ENCODE measurements at places on chromosomes 1 and 21.

- no peak for DNase-seq
These were observed 719.9 kb downstream of the ADGRL2 start for GRCh38 chr1:82520611-82521010.

DNA sequence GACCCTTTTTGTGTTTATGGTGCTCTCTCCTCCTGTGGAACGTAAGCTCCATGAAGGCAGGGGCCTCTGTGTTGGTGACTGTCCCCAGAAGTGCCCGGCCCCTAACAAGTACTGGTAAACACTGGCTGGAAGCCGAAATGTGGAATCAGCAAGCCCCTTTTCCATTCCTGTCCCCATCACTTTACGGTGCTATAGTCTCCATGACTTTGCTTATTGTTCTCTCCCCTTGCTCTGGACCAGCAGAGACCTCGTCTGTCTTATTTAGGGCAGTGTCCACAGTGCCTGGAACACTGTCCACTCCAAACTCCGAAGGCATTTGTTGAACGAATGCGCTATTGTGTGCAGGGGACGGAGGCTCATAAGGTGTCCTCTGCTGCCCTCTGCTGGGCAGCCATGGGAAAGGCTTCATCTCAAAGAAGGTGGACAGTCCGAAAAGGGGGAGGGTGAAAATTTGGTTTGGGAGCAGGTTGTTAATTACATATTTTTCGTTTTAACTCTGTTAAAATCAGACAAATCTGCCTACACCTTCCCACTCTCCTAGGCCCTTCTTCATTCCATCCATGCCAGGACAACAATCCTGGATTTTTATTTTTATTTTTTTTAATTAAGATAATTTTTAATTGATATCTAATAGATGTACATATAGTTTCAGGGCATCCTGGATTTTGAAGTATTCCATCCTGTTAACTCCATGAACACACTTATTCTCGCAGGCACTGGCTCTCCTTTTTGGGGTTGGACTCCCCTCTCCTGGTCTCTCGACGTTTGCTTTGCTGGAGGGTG is 115.6 kb downstream of the PGBD5 start:
- DNase-seq = peak; percentile 89

DNA sequence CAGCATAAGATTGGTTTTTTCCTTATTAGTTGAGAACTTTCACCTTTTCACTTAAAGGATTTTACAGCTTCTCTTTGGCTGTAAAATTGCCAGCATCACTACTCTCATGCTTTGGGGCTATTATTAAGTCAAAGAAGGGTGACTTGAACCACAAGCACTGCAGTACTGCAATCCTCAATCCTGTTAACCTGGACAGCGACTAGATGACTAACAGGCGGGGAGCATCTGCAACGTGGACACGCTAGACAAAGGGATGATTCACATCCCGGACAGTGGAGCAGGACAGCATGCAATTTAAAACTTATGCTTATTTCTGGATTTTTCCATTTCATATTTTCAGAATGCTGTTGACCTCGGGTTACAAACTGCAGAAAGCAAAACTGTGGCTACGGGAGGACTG is 8.1 kb downstream of the ARV1 start:
- no peak for DNase-seq

DNA sequence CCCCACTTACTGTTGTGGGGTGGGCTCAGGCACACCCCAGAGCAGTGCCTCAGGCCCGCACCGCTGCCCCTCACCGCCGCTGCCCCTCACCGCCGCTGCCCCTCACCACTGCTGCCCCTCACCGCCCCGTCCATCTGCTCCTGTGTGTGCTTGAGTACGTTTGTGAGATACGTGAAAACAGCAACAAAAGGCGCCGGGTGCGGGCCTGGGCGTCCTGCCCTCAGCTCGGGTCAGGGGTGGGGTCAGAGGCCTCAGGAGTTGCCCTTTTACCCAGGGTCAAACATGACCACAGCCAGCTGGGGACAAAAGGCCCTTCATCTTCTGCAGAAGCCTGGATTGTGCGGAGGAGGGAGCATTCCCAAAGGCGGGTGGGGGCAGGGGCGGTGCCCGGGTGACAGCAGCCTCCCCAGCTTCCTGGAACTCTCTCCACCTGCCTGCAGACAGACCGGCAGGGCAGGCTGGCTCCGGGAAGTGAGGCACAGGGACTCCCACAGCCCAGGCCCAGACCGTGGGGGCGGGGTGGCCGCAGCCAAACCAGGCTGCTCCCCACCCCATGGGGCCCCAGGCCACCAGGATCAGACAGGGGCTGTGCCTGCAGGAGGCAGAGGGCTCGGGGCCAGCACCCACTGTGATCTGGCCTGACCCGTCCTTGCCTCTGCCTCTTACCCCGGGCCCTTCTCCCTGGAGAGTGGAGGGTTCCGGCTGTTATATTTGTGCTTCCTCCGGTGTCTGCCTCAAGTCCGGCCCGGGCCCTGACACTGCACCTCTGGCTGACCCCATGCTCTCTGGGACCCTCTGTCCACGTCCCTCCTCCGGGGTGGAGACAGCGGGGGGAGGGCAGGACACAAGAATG is 2.3 kb upstream of the VWA1 start:
- peak; percentile 23 for DNase-seq

GRCh38 chr1:51740652-51741051 is 123.8 kb downstream of the OSBPL9 start:
- DNase-seq = no peak

DNA sequence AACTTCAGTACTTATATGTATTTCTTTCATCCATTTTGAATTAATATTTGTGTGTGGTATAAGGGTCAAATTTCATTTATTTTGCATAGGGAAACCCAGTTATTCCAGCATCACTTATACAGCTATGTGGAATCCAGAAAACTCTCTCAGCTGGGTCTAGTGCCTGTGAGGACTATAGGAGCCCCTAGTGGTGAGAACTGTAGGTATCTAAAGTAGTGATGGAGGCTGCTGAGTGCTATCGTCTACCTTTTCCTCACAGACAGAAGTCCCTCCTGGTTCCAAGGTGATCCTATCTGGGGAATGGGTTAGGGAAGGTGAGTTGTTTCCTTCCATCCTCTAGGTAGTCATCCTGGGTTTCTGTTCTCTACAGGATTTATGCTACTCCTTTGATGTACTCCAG is 352.0 kb upstream of the C1orf87 start:
- peak; percentile 34 for DNase-seq

DNA sequence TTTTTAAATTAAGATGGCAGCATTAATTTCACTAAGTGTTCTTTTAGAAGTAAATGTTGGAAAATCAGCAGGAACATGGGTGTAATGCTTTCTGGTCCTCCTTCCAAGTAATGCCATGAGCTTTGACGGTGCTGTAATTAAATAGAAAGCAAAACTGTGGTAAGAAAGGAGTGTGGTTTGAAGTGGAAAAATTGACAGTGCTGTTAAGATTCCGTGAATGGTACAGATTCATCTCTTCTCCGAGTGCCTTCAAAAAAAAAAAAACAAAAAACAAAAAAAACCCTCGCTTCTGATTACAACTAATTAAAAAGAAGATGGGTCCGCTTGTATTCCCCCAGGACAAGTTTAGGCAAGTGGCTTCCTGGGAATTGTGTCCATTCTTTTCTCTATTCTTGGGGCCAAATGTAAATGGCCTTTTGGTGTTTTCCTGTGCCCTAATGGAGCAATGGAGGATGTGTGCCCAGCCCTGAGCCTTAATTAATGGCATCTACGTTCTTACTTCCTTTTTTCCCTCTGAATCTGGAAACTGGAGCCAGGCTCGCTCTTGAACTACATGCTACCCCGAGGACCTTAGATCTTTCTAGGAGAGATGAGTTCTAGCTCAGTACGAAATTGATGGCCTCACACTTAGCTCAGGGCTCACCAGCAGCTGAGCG is 5.1 kb downstream of the LMO4 start:
- peak; percentile 56 for DNase-seq

DNA sequence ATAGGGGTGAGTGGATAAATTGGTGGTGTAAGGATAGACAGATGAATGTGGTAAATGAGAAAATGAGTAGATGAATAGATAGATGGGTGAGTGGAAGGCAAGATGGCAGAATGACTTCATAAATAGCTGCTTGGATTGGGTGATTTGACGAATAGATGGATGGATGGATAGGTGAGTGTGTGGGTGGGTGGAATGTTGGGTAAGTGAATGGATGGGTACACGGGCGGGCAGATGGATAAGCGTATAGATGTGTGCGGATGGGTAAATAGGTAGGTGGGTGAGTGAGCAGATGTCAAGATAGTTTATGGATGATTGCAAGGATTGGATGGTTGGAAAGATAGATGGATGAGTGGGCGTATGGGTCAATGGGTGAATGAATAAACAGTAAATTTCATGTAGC is 59.3 kb downstream of the EPHB2 start:
- DNase-seq = no peak

DNA sequence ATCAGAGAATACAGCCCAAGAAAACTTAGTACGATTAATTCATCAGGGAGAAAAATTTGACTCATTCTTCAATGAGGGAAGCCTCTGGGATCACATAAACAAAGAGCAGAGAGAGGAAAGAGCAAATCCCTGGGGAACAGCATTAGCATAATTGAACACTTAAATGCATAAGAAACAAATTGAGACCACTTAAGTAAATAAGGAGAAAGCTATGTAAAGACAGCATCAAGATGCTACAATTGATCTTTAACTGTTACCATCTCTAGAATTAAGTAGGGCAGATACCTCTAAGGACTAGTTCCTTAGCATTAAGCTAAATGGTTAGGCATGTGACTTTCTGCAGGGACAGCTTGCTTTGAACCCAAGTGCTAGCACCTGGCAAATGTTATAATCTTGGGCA is 265.1 kb upstream of the NEGR1 start:
- DNase-seq = no peak

DNA sequence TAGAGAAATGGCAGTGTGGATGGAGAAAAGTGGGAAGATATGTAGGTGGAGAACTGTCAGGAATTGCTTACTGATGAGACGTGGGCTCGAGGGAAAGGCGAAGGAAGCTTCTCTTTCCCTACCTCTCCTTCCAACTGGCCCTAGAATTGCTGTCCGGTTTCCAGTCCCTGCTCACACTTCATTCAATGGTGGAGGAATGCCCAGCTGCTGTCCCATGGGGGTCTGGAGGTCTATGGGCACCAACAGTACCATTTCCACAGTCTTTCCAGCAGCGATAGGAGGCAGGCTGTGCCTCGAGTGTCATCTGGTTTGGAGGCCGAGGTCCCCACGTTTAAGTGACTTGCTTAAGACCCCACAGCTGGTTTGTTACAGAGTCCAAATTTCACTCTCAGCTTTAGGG is 31.5 kb upstream of the CD1D start:
- no peak for DNase-seq

DNA sequence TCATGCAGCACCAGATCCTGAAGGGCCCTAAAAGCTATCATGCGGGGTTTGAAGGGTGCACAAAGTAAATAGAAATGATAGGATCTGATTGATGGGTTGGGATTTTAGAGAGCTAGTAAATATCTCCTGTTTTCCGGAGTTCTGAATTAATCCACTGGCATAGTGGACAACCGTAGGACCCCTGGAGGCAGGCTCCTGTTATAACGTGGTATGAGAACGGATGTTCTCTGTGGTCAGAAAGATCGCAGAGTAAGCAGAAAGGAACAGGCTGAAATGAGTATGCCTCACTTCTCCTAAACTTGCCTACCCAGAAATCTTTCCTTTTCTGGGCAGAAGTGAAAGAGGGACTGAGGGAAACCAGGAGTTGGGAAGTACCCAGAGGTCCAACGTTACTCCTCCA is 470.8 kb downstream of the AJAP1 start:
- no peak for DNase-seq

GRCh38 chr1:171739656-171740055 is 2.2 kb downstream of the VAMP4 start:
- no peak for DNase-seq

GRCh38 chr1:16464917-16465625 is 24.5 kb downstream of the NECAP2 start:
- DNase-seq = no peak

DNA sequence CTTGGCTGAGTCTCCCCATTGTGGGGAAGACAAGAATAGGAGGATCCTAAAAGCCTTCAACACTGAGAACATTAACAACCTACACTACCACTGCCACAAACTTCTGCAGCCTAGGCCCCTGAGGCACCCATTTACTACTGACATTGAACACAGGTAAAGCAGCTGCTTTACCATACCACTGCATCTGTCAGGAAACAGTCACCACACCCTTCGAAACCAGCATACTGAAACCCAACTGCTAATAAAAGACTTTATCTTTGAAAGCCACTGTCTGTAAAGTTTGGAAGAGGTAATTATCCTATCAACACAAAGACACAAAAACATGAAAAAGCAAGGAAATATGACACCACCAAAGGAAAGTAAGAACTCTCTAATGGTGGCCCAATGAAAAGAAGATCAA is 7.4 kb downstream of the IFNAR1 start:
- no peak for DNase-seq

- DNase-seq = no peak
These were observed 41.7 kb downstream of the EPB41 start for GRCh38 chr1:28956038-28956464.

- DNase-seq = peak; percentile 98
These were observed 139.9 kb downstream of the DHRS3 start for GRCh38 chr1:12477936-12478611.

DNA sequence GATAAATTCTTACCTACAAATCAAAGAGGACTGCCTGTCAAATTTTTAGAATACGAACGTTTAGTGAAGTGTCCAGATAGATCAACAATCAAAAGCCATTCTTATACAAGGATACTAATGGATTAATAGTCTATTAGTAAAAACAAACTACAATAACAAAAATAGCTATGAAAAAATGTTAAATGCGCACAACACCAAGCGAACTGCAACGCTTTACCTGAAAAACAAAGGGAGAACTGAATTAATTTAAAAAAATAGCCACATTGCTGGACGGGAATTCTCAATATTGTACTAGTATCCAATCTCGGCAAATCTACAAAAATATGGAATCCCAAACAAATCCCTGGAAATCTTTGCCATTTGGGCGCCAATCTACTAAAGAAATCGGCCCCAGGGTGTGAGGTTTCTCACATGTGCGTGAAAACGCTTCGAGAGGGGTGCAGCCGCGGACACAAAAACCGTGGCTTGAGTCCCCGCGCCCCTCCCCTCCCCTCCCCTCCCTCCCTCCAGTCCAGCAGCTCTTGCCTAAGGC is 55.6 kb downstream of the TRAF5 start:
- peak; percentile 55 for DNase-seq

- no peak for DNase-seq
These were observed 73.4 kb downstream of the CEP350 start for GRCh38 chr1:180027949-180028445.

DNA sequence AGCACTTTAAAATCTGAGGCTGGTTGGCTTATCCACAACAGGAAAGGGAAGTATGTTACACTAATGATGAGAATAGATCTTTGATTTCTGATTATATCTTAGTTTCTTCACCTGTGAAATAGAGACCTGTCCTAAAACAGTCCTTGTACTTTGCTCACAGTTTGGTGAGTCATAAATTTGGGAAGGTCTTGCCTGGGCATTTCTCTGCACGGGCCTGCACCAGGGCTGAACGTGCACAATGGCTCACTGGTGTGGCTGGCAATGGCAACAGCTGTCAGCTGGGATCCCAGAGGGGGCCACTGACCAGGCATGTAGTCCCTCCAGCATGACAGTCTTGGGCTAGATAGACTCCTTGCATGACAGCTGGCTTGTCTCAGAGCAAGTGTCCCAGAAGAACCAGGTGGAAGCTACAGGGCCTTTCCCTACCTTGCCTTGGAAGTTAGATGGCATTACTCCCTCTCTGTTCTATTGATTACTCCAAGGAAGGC is 367.4 kb downstream of the DISC1 start:
- DNase-seq = no peak

GRCh38 chr1:221878134-221878533 is 136.2 kb upstream of the DUSP10 start:
- peak; percentile 64 for DNase-seq

- DNase-seq = no peak
These were observed 211.5 kb downstream of the LHX8 start for GRCh38 chr1:75345538-75346292.

Data from OCI-M1 (cell line).